Fibroblast of lung (primary cell): ENCODE measurements at places on chromosomes 12 and 14. TPM values are rescaled to one million over a fixed set of nuclear protein-coding genes. Genes with fewer than 3 reads are reported as not detected.

The KRT80 gene
- under 0.01 and 0.17 TPM in 2 replicates for total RNA-seq

The CAPZA3 gene
- total RNA-seq = not detected in 2 replicates

The ANKRD33 gene
- total RNA-seq = under 0.01 TPM in 1 of 2 replicates, not detected in the other

The GPRC5D gene
- not detected in 2 replicates for total RNA-seq

The DCN gene
- 586 and 902 TPM in 2 replicates for total RNA-seq
